ENCODE measurements at places on chromosomes 12 and 14.

DNA sequence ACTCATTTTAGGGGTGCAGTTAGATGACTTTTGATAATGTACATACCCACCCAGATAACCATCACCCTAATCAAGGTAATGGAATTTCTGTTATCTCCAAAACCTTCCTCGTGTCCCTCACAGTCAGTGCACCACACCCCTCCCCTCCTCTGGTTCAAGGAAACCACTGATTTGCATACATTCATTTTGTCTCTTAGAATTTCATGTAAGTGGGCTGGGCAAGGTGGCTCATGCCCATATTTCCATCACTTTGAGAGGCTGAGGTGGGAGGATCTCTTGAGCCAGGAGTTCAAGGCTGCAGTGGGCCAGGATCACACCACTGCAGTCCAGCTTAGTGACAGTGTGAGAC is 15.7 kb downstream of the ADIPOR2 start:
- no peak for DNase-seq

GRCh38 chr14:84976805-84977204 is 553.1 kb upstream of the FLRT2 start:
- no peak for DNase-seq

GRCh38 chr12:22860926-22861325 is 236.0 kb downstream of the ETNK1 start:
- DNase-seq = no peak

DNA sequence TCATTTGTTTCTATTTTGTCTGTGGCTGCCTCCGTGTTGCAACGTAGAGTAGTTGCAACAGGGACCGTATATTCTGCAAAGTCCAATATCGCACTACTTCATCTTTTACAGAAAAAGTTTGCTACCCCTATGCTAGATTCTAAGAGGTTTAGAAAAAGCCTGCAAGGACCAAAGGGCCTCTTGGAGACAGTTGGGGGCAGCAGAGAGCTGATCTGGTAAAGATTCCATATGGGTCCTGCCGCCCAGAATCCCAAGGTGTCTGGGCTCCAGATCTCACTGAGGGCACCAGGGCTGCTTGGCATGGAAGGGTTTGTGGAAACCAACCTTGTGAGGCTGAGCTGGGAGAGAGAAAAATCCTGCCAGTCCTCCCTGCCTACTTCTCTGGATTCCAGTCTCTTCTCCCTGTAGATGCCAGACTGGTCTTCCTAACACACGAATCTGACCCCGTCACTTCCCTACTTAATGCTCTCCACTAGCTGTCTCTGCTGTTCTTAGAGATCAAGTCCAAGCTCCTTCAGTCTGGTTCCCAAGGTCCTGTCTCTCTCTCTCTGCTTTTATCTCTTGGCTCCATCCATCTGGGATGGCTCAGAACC is 74.6 kb downstream of the GLRX5 start:
- DNase-seq = no peak

DNA sequence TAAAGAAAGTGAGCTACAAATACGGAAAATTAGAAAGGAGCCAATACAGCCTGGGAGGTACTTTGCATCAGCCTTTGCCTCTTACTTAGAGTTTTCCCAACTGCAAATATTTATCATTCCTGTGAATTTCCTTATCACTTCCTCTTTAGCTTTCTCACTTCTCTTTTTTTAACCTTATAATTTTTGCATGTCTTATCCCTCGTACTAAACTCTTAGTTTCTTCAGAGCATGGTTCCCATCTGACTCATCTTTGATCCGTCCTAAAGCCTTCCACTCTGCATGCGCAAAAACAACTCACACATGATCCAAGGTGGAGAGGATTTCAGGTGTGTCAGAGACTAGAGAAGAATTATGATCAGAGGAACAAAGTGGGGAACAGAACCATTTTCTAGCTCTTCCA is 9.6 kb upstream of the SNAPC1 start:
- no peak for DNase-seq

GRCh38 chr12:79687711-79688260 is 3.0 kb downstream of the PAWR start:
- DNase-seq = no peak

GRCh38 chr14:103382376-103382775 is 2.8 kb upstream of the MARK3 start:
- no peak for DNase-seq

DNA sequence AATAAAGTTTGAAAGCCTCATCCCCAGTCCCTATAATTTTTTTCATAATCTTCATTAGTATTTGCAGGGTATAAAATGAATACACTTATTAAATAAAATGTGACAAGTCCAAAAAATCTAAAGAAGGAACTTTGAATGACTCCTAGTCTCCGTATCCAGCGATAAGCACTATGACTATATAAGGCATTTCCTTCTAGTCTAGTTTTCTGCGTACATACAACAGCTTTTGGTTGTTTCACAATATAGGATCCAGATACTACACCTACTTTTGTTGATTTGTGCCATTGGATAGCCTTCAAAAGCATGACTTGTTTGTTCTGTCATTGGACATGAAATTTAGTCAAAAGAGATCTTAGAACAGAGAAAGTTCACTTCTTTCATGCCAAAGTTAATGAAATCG is 133.3 kb upstream of the PWP1 start:
- no peak for DNase-seq

DNA sequence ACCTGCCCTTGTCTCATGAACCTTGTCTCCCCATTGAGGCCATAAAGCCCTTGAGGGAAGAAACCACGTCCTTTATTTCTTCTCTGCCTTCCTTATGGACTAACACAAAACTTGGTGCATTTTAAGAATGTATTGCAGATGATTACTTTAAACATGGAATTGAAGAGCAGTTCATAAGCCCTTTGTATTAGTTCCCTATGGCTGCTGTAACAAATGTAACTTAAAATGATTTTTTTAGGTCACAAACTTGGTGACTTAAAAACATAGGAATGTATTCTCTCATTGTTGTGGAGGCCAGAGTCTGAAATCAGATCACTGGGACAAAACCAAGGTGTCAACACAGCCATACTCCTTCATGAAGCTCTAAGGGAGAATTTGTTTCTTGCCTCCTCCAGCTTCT is 185.5 kb downstream of the PHLDA1 start:
- no peak for DNase-seq

DNA sequence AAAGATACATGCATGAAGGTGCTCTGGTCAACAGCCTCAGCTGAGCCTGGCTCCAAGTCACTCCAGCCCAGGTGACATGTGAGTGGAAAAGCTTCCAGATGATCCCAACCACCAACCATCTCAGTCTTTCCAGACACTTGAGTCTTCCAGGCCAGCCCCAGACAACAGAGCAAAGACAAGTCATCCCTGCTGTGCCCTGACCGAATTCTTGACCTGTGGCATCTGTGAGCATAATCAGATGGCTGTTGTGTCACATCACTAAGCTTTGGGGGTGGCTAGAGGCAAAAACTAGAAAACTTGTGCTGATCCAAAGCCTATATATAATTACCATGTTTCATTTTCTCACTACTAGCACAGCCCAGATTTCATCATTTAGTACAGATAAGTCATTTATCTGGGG is 50.8 kb upstream of the ISM2 start:
- no peak for DNase-seq

DNA sequence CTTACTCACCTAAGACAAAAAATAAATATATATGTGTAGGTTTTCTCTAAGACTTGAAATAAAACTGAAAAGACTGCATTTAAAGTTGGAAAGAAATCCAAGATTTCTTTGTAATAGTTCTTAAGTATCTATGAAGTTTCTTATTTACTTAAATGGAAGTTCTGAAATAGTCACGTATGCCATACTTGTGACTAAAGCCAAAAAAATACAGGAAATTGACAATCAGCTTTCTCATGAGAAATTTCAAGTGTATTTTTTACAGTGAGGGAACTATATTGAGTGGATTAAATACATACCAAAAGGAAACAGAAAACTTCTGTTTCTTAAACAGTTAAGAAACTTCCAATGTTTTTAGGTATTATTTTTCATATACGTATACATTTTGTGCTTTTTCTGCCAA is 188.1 kb downstream of the DPY19L2 start:
- DNase-seq = no peak

- DNase-seq = no peak
Observed at GRCh38 chr12:7884689-7885088, 12.0 kb upstream of the SLC2A14 start.

GRCh38 chr12:109797905-109798669 is 35.1 kb downstream of the TRPV4 start:
- no peak for DNase-seq

Data from activated T-helper 1 cell treated with Interleukin-2 at 50 U/mL for 16 hours (primary cell).